ENCODE measurements at places on chromosomes 2 and 18. TPM values are rescaled to one million over a fixed set of nuclear protein-coding genes. Genes with fewer than 3 reads are reported as not detected.

DNA sequence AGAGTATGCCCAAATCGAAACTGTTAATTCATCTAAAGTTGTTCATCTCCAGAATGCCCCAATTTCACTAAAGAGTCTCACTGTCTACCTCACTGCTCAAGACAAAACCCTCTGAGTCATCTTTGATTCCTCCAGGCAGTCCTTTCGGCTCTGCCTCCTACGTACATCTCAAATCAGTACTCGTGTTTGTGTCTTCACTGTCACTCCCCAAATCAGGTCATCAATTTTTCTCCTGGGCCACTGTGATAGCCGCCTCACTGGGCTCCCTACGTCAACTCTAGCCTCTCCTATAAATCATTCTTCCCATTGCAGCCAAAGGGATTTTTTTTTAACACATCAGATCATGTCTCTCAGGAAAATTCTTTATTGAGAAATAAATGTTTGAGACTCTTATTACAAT lies 42.1 kb upstream of the TTC39C start:
- no peak overlapping the region for H3K27ac ChIP-seq
- no peaks in the 10 kb centered on the region for H3K36me3 ChIP-seq
- H3K4me3 ChIP-seq: no peak overlapping the region
- peaks cover 7% of the 10 kb centered on the region for H3K4me1 ChIP-seq

GRCh38 chr2:217905395-217905794 lies 97.4 kb downstream of the TNS1 start:
- H3K27me3 ChIP-seq: peaks cover 15% of the 10 kb centered on the region
- H3K4me1 ChIP-seq: no peaks in the 10 kb centered on the region
- no peak overlapping the region for H3K27ac ChIP-seq

DNA sequence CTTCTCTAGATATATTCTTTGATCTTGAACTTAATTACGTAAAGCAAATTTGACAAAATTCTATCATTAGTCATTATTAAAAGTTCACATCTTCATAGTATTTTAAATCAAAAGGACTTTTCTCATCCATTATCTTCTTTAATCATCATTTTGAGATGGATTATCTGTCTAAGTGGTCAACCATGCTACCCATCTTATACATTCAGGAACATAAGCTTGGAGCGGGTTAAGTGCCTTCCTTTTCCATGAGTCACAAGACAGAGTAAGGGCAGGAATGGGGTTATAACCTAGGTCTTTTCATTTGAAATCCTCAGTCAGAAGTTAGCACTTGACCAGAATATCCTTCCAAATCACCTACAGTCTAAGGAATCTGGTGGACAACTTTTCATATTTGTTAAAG lies 297.1 kb downstream of the TCF4 start:
- H3K4me1 ChIP-seq: no peaks in the 10 kb centered on the region
- no peak overlapping the region for H3K27ac ChIP-seq
- H3K36me3 ChIP-seq: no peaks in the 10 kb centered on the region
- H3K4me3 ChIP-seq: no peak overlapping the region

DNA sequence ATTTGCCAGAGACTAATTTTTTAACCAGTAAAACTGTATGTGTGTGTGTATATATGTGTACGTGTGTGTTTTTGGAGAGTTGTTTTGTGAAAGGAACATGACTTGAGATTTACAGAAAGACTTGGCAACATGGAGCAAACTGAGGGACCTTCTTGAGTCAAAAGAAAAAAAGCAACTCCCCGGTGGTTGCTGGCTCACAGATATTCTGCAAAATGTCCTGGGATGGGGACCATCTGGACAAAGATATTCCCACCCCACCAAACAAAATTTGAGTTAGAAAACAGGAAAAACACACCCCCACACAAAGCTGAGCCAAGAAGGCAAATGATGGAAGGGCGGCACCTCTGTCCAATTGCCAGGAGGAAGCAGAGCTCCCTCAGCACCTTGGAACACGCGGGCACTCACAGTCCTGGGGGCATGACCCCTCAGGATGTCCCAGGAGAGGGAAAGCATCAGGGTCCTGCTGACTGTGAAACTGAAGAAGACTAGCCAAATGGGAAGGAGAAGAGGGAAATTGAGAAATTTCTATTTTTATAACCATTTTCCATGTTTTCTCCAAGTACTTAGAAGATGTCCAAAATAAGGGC lies 290.2 kb upstream of the ACVR2A start:
- no peaks in the 10 kb centered on the region for H3K36me3 ChIP-seq
- H3K4me3 ChIP-seq: no peak overlapping the region
- DNase-seq: no peak
- no peak overlapping the region for H3K27ac ChIP-seq
- H3K4me1 ChIP-seq: no peaks in the 10 kb centered on the region
- no peaks in the 10 kb centered on the region for H3K27me3 ChIP-seq

GRCh38 chr2:134362152-134362668 lies 108.3 kb downstream of the MGAT5 start:
- no peak overlapping the region for H3K27ac ChIP-seq
- H3K27me3 ChIP-seq: no peaks in the 10 kb centered on the region
- H3K36me3 ChIP-seq: peaks cover 6% of the 10 kb centered on the region
- H3K4me3 ChIP-seq: no peak overlapping the region
- DNase-seq: no peak
- no peaks in the 10 kb centered on the region for H3K4me1 ChIP-seq

DNA sequence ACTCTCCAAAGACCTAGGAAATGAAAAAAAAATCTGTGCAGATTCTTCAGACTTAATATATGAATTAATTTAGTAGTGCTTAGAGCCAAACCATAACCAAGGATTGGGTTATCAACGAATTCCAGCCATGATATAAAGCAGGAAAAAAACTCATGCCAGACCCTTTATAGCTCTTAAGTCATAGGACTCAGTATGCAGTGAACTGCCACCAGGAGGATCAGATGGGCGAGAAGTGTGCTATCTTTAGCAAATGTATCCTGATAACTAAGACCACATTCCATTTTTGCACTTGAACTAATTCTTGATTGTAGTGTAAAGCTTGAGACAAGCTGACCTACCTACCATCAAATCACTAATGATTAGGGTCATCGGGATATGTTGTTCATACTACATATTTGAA lies 178.1 kb downstream of the IKZF2 start:
- H3K4me1 ChIP-seq: peaks cover 17% of the 10 kb centered on the region
- no peak overlapping the region for H3K4me3 ChIP-seq
- H3K27me3 ChIP-seq: no peaks in the 10 kb centered on the region
- H3K27ac ChIP-seq: no peak overlapping the region

DNA sequence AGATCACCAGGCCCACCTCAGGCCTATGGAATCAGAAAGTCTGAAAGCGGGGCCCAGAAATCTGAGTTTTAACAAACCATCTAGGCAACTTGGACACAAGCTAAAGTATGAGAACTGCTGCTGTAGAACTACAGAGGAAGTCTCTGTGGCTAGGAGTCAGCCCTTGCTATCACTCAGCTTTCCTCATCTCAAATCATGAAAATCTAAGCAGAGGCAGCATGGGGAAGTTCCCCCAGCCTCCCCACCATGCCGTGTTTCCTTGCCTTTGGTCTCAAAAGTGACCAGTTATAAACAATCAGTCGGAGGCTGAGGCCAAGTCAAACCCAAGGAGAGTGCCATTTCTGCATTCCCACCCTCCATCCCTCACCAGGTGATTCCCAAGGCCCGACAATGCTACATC lies 404.7 kb downstream of the BCL11A start:
- no peak overlapping the region for H3K27ac ChIP-seq
- H3K27me3 ChIP-seq: no peaks in the 10 kb centered on the region
- DNase-seq: no peak
- no peaks in the 10 kb centered on the region for H3K36me3 ChIP-seq
- H3K4me3 ChIP-seq: no peak overlapping the region

DNA sequence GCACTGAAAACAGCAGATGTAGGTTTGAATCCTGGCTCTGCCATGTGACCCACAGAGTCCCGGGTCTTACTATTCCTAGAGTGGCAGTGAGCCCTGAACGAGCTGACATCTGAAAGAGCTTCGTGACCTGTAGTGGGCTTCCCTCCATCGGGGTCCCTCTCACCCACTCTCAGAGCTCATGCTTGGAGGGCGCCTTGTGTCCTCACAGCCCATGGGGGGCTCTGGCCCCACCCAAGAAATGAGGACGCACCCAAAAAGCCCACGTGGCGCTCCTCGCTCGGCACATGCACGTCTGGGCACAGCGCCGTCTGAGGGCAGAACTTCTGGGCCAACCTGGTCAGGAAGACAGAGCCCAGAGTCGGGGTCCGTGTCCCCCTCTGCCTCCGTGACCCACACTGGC lies 23.7 kb downstream of the LBH start:
- no peak for DNase-seq
- H3K4me3 ChIP-seq: no peak overlapping the region
- peaks cover 14% of the 10 kb centered on the region for H3K4me1 ChIP-seq
- H3K36me3 ChIP-seq: peaks cover 12% of the 10 kb centered on the region

GRCh38 chr2:205405194-205405593 lies 277.1 kb upstream of the NRP2 start:
- no peaks in the 10 kb centered on the region for H3K36me3 ChIP-seq
- DNase-seq: peak; percentile 50
- H3K27me3 ChIP-seq: no peaks in the 10 kb centered on the region

- H3K4me1 ChIP-seq: no peaks in the 10 kb centered on the region
- no peaks in the 10 kb centered on the region for H3K36me3 ChIP-seq
- no peak overlapping the region for H3K27ac ChIP-seq
- H3K27me3 ChIP-seq: no peaks in the 10 kb centered on the region
- no peak overlapping the region for H3K4me3 ChIP-seq
These were observed 14.0 kb downstream of the INPP5D start for GRCh38 chr2:233074106-233074505.

DNA sequence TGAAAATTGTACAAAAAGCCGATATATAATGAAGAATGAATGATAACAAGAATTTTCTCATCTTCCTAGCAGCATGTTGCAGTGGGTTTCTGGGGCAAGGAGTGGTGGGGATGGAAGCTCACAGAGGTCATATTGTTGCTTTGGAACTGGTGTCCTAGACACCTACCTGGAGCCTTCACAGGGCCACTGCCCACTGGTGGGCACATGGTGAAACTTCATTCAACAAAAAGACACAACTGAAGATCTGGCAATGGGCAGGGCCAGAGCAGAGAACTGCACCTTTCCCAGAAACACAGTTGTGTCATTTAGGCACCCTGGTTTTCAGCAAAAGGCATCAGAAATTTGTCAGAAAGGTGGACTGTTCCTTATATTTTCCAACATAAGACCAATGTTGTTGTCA lies 115.3 kb downstream of the FHOD3 start:
- DNase-seq: peak; percentile 60
- no peak overlapping the region for H3K27ac ChIP-seq
- H3K4me3 ChIP-seq: no peak overlapping the region
- H3K36me3 ChIP-seq: no peaks in the 10 kb centered on the region

- peaks cover 10% of the 10 kb centered on the region for H3K4me1 ChIP-seq
- H3K4me3 ChIP-seq: no peak overlapping the region
- no peak for DNase-seq
- H3K36me3 ChIP-seq: no peaks in the 10 kb centered on the region
- no peaks in the 10 kb centered on the region for H3K27me3 ChIP-seq
These were observed 1.7 kb upstream of the QPCT start for GRCh38 chr2:37342591-37343220.

DNA sequence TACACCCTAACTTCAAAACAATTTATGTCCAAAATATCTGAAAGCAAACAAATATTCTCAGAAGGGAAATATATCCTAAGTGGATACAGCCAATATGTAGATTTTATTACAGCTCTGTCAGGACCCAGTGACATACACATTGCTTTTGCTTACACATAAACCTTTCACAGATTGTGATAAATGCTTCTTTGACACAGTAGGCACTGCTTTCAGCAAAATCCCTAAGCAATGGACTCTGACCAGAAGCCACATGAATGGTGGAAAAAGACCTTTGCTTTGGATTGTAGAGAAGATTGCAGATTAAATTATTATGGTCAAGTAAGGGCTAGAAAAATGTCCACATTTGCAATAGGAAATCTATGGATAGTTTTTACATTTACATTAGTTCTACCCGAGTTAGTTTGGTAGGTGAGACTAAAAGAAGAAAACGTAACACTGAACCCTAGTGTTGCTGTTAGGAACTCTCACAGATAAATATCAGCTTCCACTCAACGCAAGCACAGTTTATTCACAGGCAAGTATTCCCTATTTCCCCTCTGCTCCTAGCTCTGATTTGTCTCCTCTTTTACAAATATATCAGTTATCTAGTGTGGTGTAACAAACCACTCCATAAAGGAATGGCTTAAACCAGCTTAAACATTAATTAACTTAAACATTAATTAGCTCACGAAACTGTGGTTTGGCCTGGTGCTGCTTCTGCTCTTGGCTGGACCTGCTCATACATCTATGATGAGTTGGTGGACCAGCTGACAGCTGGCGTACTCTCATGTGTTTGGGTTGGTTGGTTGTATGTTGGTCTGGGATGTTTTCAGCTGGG lies 23.6 kb upstream of the SERPINE2 start:
- DNase-seq: no peak
- H3K36me3 ChIP-seq: no peaks in the 10 kb centered on the region
- no peak overlapping the region for H3K4me3 ChIP-seq
- H3K27ac ChIP-seq: no peak overlapping the region
- H3K4me1 ChIP-seq: no peaks in the 10 kb centered on the region
- no peaks in the 10 kb centered on the region for H3K27me3 ChIP-seq

- H3K27ac ChIP-seq: peak overlapping the region; percentile 87
- peak; percentile 97 for DNase-seq
- peak overlapping the region; percentile 29 for H3K4me3 ChIP-seq
- H3K27me3 ChIP-seq: no peaks in the 10 kb centered on the region
These were observed 67.5 kb upstream of the MBOAT2 start for GRCh38 chr2:9071032-9071431.

GRCh38 chr2:205675861-205676516 lies 6.3 kb upstream of the NRP2 start:
- H3K4me1 ChIP-seq: peaks cover 19% of the 10 kb centered on the region
- no peak overlapping the region for H3K27ac ChIP-seq
- DNase-seq: peak; percentile 74
- H3K27me3 ChIP-seq: no peaks in the 10 kb centered on the region

GRCh38 chr2:234286118-234286598 lies 210.7 kb downstream of the ARL4C start:
- no peak overlapping the region for H3K27ac ChIP-seq
- no peaks in the 10 kb centered on the region for H3K36me3 ChIP-seq
- peaks cover 5% of the 10 kb centered on the region for H3K4me1 ChIP-seq
- H3K27me3 ChIP-seq: no peaks in the 10 kb centered on the region

DNA sequence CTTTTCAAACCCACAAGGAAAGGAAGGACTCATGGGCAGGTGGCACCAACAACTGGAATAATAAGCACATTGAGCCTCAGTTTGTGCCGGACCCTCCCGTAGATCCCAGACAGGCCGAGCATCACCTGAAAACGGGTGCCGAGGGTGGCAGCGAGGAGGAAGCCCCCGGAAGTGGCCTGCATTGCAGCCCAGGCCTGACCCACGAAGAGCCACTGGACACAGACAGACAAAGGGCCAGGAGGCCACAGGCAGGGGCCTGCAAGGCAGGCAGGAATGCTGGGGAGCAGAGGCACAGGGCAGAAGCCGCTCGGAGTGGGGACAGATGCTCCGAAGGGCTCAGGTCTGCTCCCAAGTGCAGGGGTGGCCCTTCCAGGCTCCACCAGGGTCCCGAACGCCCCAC lies 31.7 kb downstream of the MTERF4 start:
- peak overlapping the region; percentile 41 for H3K27ac ChIP-seq
- DNase-seq: no peak
- no peaks in the 10 kb centered on the region for H3K4me1 ChIP-seq
- peaks cover 10% of the 10 kb centered on the region for H3K36me3 ChIP-seq

Gene CFAP221
- not detected for total RNA-seq

Gene CAPN14
- total RNA-seq: not detected

Gene ANKRD30BL
- total RNA-seq: not detected

Gene TMEM169
- 0.35 TPM for total RNA-seq

Gene SPEG
- total RNA-seq: 25.7 TPM

All from MCF 10A (cell line).